ENCODE measurements at places on chromosomes 16 and 17. TPM values are rescaled to one million over a fixed set of nuclear protein-coding genes. Genes with fewer than 3 reads are reported as not detected.

The GAST gene
- total RNA-seq = not detected

The PEX12 gene
- total RNA-seq = 3.7 TPM

The SLC35G6 gene
- not detected for total RNA-seq

The NOXO1 gene
- total RNA-seq = under 0.01 TPM

The IGF2BP1 gene
- 28.5 TPM for total RNA-seq

The SOST gene
- not detected for total RNA-seq

The CD300LB gene
- total RNA-seq = not detected

Data from smooth muscle cell of the umbilical artery (primary cell).